ENCODE measurements at places on chromosomes 11 and 22.
A peak's percentile ranks its signal among the peaks of the same experiment; 100 is the strongest.

GRCh38 chr11:124670732-124671131 is 2.8 kb downstream of the SIAE start:
- DNase-seq, result no peak

GRCh38 chr11:111596319-111596718 is 5.9 kb upstream of the SIK2 start:
- DNase-seq, result no peak

DNA sequence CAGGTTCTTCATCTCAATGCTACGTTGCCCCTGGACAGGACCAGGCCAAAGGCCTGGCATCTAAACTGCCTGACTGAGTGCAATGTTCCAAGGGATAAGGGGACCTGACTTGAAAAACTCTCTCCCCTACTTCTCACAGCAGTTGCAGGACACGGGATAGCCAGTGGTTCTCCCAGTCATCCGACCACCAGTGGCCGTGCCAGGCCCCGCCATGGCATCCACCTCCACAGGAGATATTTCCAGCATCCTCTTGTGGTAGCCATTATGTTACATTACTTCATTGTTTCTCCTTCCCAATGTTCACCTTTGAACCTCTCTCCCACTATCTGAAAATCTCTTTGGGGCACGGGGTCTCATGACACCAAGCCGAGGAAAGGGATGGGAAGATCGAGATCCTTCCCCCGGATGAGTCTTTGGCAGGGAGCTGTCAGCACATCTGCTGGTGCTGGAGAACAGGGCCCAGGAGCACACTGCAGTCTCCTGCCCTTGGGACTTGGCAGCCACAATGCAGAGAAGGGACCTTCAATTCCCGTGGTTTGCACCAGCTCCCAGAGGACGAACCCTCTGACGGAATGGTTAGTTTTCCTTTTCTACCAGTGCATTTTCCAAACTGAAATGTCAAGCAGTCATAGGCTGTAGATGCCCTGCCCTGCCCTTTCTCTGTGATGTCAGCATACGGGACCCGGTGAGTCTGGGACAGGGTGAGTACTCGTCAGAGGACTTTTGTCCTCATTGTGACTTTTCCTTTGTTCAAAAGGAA is 121.2 kb downstream of the ETS1 start:
- DNase-seq, result peak; percentile 59

DNA sequence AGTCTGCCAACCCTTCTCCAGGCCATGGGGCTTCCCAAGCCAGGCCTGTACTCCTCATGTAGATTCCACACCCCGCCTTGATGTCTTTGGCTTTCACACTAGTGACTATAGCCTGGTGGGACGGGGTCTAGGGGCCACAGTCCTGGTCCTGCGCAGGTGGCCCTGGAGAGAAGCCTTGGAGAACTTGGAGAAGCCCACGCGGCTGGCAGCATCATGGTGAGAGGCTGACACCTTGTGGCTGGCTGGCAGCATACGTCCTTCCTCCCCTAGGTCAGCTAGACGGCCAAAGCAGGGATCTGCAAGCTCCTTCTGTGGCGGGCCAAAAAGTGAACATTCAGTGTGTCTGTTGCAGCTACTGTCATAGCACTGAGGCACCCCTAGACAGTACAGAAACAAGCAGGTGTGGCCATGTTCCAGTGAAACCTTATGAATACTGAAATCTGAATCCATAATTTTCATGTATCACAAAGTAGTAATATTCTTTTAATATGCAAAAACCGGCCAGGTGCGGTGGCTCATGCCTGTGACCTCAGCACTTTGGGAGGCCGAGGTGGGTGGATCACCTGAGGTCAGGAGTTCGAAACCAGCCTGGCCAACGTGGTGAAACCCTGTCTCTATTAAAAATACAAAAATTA is 42.0 kb downstream of the FAM83F start:
- peak; percentile 51 for DNase-seq

DNA sequence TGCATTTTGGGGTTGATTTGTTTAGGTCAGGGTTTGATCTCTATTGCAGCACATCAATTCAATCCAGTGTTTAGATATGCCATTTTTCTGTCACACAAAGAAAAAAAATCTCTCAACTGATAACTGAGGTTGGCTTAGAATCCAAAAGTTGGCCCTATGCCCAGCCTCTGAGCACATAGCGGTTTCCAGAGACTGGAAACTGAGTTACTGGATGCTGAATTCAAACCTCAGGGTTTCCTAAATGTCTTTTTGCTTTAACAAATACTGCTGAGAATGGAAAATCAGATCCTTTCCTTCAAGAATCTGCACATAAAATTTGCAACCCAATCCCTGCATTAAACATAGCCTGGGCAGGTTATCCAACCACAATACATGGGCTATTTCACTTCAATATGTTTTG is 4.0 kb downstream of the P4HA3 start:
- peak; percentile 14 for DNase-seq
